ENCODE measurements at places on chromosomes 6 and 20.

DNA sequence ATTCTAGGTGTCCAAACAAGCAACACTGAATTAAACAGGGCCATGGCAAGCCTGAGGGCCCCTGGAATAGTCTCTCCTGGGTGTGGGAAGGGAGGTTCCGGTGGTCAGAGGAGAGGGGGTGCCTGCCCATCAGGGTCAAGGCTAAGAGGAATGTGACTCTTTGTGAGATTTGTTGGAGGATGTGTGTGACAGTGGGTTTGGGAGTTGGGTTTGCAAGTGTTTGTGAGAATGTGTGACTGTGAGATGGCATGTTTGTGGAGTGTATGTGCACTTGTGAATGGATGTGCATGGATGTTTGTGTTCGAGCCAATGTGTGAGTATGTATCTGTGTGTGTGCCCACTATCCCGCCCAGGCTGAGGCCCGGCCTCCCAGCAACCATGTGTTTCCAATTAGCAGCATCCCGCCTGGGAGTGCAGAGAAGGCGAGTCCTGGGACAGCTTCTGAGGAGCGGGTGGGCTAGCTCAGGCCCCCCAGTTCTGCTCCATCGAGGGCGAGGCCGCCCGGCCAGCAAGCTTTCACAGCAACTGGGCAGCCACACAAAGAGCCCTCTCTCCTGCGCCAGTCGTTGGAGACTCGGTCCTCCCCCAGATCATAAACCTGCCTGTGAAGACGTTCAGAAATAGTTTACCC, 12.6 kb downstream of the FOXC1 start:
- DNase-seq = no peak

DNA sequence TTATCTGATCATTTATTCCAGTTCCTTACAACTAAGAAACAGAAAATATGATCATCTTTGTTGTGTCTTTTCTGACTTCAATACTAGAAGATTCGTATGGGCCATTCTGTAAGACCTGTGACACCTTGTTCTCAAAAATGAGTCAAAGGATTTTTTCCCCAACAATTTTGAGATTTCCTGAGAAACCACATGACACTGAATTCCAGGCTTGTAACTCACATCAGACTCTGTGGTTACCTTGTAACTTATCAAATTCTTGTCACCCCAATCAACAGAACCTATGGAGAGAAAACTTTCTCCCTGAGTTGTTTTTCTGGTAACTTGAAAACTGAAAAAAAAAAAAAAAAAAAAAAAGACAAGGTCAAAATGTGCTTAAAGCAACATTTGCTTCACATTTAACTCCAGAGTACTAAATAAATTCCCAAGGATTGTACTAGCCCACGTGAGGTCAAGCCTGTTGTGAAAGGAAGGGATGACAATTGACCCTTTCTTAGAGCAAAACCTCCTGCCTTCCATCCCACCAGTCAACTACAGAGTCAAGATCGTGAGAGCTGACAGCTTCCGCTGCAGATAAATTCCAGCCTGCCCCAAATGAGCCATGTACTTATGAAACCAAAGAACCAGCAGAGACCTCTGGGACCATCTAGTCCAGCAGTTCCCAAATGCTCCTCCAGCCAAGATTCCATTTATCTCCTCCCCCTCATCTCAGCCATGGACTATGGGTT, 140.3 kb downstream of the TBX18 start:
- no peak for DNase-seq

DNA sequence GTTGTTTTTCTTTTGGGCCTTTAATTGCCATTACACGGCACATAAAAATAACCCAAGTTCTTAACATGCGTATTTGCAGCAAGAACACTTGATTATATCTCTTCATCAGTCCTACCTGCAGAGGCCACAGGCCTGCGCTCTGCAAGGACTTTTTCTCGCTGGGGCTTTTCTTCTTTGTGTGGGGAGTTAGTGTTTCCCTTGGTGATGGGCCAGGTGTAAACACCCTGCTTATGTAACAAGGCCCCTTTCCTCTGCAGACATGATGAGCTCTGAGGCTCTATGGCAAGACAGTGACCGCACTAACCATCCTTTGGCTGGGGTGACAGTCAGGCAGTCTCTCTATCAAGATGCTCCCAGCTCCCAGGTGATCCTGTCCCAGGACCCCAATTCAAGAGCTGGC, 97.8 kb upstream of the PCSK2 start:
- DNase-seq = no peak

DNA sequence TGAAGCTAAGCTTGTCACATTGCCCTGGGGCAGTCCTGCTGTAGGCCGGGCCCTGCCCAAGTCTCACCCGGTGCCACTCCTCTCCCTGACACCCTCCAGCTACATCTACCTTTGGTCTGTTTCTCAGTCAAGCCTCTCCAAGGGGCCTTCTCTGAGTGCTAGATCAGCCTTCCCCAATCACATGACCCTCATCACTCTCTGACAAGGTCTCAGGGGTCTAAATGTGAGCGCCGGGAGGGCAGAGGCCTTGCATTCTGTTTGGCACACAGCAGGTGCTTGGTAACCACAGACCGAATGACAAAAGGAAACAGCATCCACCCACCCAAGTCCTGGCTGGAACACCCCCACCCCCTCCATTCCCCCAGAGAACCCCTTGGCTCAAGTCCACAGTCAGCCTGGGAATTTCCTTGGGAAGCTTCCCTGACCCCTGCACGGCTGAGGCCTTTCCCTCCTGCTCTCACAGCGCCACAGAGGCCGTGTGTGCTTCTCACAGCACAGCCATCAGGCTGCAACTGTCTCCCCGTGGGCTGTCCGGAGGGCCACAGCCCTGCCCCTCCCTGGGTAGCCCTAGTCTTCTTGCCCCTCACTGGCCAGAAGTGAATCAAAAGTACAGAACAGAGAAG, 32.9 kb downstream of the PKIG start:
- no peak for DNase-seq

DNA sequence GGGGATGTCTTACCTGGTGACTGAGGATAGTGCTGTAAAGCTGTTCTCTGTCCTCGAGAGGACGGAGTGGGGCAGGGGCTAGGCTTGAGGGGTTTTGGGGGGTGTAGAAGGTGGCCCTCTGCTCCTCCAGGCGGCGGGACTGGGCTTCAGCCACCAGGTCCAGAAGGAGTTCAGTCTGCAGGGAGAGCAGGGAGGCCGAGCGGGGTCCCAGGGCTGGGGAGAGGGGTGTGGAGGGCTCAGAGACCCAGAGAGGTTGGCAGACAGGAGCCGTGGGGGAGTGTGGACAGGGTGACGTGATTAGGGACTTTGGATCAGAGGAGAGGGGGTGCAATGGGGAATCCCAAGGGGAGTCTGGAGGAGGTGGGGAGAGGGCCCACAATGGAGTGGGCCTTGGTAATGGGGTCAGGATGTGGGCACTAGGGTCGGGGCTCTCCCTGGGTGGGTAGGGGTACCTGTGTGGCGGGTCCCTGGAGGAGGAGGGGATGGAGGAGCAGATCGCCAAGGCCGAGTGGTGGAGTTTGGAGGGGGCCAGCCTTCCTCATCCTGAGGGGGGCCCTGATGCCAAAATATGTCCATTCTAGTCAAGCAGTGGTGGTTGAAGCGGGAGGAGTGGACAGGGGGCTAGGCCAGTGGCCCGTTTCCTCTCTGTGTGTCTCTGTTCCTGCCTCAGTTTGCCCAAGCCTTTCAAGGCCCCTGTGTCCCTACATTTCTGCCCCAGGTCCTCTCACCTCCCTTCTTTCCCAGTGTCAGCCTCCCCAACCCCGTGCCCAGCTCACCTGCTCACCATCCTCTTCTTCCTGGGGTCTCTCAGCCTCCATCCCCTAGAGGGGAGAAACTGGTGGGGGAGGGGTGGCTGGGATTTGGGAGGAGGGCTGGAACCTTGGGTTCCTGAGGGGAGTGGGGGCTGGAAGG, 491 bp downstream of the GPSM3 start:
- no peak for DNase-seq

DNA sequence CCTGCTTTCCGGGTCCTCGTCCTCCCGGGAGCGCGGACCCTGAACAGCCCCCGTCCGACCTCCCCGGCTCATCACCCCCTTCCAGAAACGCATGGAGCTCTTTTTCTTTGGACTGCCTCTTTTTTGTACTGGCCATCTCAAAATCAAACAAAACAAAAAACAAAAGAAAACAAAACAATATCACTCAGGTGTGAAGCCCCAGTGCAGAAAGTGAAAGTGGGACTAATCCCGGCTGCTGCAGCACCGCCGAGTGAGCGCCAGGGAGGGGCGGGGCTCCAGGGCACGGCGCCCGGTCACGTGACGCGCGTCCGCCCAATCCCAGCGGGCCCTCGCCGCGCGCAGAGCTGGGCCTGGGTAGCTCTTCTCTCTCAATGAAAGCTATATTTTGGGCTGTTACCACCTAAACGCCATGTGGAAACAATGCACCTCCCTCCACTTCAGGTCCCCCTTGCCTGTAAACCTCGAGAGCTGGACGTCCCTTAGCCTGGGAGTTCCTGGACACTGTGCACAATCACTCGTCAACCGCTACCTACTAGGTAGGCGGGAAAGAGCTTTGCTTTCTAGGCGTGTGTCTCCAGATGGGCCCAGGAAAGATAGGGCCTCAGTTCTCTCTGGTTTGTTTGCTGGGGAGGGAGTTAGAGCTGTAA, 93.7 kb upstream of the PRDM1 start:
- peak; percentile 84 for DNase-seq

GRCh38 chr6:46583721-46584120, 68.9 kb downstream of the CYP39A1 start:
- no peak for DNase-seq

- DNase-seq = no peak
Observed at GRCh38 chr6:166520905-166521834, 65.3 kb downstream of the RAMACL start.

- DNase-seq = no peak
Observed at GRCh38 chr6:125377621-125378020, 75.9 kb upstream of the HDDC2 start.

GRCh38 chr20:8805737-8806442, 263.0 kb upstream of the PLCB4 start:
- no peak for DNase-seq

GRCh38 chr6:19279273-19279684, 557.9 kb upstream of the ID4 start:
- DNase-seq = no peak

GRCh38 chr6:137571854-137572253, 77.7 kb upstream of the OLIG3 start:
- peak; percentile 41 for DNase-seq

- DNase-seq = no peak
Observed at GRCh38 chr6:166772518-166772917, 145.5 kb upstream of the RPS6KA2 start.

DNA sequence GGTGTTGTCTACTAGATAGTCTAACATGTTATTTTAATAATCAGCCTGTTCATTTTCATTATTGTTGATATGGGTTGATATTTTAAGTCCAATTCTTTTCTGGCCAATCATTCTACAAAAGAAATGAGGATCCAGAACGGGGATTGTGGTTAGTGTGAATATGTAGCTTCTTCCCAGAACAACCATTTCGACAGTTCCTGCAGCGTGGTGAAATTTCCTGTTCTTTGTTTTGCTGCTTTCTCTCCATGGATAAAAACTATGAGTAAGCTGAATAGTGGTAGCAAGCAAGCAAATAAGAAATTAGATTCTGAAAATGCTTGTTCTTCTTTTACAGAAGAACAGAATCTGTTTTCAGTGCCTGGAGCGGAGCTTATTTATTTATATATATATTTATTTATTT, 65.5 kb upstream of the F13A1 start:
- no peak for DNase-seq
